ENCODE measurements at places on chromosomes 4 and X.

DNA sequence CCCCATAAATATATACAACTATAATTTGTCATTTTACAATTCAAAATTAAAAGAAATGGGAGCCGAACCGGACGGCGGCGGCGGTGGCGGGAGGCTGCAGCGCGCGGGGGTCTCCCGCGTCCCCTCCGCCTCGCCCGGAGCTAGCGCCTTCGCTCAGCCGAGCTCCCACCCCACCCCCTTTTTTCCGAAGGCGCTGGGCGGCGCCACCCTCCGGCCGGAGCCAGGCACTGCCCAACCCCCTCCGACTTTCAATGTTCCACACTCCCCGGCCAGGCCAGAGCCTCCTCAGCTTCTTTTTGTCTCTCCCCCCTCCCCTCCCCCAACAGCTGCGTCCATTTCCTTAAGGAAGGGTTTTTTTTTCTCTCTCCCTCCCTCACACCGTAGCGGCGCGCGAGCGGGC, 214.1 kb upstream of the GEMIN8 start:
- no peak for DNase-seq

DNA sequence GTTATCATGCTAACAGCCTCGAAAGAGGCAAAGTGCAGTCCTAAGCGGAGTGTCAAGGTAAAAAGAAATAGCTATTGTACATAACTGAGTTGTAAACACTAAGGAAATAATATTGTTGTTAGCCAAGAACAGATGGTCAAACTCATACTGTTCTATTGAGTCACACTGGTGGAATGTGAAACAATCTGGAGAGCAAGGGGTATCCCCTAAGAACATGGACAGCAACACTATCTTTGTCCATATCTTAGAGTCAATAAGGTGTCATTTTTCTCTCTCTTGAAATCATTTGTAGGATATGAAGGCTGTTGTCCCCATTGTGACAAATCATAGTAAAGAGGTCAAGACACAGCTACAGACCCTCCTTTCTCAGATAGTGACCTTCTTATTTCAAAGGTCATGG, 4.5 kb upstream of the PDGFC start:
- DNase-seq, result no peak

DNA sequence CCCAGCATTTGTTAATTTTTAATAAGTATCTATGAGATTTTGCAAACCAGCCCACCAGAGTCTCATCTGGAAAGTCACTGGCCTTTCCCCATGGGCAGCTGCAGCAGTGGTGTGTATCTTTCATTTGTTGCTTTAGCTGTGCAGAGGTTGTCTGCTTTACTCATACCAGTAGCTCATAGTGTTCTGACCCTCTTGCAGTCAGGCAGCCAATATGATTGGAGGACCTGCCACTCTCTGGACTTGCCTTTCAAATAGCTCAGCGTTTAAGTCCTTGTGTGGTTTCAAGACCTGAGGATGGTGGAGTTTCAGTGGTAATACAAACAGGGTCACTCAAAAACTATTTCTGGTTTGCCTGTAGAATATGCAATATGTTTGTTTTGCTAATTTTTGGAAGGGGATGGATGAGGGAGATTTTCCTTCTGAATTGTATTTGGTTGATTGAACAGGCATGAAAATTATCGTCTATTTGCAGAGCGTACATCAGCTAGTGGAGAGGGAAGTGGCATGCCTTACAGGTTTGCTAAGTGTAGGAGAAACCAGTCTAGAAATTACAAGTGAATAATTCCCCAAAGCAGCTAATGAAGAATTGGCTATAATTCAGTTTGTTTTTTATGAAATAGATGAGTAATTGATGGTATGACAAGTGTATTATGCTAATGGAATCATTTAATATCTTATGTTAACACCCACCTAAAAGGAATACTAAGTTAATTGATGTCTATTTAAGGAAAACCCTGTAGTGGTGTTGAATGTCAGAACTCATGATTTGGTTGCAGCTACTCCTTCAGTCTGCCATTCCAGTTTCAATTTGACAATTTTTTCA, 8.9 kb downstream of the POLA1 start:
- peak; percentile 44 for DNase-seq

DNA sequence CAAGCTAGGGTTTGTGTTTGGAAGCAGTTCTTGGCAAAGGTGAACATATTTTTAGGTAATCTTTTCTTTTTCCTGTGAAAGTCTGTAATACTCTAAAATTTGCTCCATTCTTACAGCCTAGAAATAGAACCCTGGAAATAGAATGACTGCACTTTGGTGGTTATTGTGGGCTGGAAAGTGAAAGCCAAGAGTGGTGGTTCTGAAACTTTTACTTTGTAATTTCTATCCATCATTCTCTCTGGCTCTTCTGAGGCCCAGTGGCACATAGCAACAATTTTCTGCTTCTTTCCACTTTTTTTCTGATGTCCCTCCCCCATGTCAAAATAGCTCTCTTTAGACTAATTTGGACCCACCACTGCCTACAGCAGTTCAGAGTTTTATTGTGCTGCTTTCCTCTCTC, 300.4 kb upstream of the RPS6KA3 start:
- no peak for DNase-seq

DNA sequence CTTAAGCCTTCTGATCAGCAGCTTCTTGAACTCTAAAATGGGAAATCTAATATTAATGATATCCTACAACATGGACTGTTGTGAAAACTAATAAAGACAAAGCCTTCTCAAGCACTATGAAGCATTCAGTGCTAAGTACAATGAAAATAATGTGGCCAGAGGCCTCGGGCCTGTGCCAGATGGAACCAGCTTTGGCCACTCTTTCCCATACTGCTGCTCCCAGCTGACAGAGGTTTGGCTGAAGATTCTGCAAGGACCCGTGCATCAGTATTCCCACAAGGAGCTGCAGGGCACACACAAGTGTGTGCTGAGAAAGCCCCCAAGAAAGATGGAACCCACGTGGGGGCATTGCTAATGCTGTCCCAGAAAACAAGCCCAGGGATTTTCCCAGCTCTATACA, 60.5 kb upstream of the RPL34 start:
- DNase-seq, result no peak

GRCh38 chr4:98110929-98111328, 32.3 kb downstream of the STPG2 start:
- DNase-seq, result no peak

GRCh38 chr4:126895988-126896570, 736.7 kb upstream of the INTU start:
- no peak for DNase-seq

GRCh38 chrX:16223385-16223784, 56.1 kb downstream of the MAGEB17 start:
- no peak for DNase-seq

DNA sequence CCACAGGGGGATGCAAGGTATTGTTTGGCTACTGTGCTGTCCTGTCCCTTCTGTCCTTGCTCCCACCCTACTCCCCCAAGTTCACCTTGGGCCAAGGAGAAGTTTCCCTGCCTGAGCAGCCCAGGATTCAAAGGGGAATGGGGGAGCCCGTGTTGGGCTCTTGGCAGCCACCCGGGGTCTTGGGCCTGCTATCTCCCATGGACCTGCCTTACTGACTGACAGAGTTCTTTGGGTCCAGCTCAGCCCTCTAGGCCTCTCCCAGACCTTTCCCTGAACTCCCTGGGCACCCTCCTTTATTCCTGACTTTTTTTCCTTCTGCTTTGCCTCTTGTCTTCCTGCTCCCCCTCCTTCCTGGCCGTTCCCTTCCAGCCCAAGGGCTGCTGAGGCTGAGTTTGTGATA, 67.4 kb downstream of the STARD8 start:
- no peak for DNase-seq

DNA sequence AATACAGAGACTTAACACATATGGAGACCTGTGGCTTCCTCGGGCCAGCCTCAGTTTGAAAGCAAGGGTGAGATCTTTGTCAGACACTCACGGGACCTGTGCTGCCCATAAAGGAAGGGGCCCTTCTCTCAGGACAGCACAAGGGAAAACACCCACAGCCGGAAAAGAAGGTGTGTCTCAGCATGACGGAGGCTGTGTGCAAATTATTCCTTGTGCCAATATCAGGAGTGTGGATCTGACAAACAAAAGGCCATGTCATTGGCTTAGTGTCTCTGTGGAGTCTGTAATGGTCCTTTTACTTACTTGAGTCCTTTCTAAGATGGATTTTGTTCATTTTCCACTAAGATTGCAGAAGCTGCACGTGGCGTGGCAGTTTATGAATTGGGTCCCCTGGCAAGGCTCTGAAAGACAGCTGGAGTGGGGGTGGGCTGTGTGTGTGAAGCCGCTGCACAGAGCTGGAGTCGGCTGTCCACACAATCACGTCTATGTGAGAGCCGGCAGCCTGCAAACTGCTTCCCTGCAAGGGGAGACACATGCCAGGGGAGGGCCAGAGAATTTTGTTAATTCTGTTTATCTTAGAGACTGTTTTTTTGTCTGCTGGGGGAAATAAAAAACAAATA, 1.9 kb downstream of the ENPP6 start:
- no peak for DNase-seq

DNA sequence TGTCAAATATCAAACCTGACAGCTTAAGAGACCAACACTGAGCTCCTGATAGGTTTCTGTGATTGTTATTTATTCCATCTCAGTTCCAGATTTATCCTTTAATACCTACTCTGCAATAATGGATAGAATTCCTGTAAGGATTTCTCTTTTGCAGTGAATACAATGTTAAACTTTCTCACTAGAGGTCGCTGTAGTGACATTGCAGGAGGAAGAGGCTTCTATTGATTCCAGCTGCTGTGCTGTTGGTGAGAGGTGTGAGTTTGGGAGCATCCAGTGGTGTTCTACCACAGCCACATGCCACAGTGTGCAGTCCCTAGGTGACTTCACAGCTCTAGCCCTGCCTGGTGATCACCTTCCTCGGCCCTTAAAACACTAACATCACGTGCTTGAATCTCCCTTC, 34.6 kb upstream of the DCAF8L2 start:
- peak; percentile 2 for DNase-seq

DNA sequence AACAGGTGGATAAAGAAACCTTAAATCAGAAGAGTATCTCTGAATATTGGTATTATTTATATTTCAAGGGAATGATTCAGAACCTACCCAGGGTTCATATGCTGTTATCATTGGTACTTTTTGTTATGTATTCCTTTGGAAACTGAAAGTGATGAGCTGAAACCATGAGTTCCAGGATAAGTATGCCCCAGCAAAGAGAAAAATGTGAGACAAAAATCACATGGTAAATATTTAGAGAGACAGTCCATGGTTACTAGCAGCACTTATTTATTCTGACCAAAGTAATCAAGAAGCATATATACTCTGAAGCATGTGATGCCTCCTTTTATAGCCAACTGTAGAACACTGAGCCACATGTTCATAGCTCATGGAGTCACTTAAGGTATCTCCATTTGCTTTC, 277.7 kb downstream of the ARAP2 start:
- DNase-seq, result no peak

DNA sequence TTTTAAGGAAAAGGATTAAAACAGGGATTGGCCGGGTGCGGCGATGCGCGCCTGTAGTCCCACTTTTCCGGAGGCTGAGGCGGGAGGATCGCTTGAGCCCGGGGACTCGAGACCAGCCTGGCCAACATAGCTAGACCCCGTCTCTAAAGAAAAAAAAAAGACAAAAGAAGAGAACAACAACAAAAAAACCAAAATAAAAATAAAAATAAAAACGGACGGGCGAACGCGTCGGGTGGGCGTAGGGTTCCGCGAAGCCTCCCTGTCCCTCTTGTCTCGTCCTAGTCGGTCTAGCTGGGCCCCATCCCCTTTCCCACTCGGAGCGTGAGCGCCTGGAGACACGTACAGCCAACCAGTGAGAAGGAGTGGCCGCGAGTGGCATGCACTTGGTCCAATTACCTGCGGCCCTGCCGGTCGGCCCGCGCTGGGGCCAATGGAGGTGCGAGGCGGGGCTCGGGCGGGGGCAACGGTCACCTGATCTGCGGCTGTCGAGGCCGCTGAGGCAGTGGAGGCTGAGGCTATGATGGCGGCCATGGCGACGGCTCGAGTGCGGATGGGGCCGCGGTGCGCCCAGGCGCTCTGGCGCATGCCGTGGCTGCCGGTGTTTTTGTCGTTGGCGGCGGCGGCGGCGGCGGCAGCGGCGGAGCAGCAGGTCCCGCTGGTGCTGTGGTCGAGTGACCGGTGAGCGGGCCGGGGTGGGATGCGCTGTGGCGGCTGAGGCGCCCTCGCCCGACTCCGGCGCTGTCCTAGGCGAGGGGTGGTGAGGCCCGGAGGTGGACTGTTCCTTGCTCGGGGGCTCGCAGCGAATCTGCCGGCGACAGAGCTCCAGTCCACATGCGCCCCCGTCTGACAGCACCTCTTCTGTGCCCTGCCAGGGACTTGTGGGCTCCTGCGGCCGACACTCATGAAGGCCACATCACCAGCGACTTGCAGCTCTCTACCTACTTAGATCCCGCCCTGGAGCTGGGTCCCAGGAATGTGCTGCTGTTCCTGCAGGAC, at the start of gene ATP6AP1:
TSS of gene ATP6AP1 (plus strand) at position 502 of the 996 bp plus-strand sequence. CDS start at position 518, 16 bp downstream.
- peak; percentile 91 for DNase-seq

DNA sequence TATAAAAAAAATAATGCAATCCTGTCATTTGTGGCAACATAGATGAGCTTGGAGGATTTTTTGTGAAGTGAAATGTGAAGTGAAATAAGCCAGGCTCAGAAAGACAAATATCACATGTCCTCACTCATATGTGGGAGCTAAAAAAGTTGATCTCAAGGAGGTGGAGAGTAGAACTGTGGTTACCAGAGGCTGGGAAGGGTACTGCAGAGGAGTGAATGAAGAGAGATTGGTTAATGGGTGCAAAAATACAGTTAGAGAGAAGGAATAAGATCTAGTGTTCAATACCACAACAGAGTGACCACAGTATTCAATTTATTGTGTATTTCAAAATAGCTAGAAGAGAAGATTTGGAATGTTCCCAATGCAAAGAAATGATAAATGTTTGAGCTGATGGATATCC, 13.4 kb upstream of the ZCCHC18 start:
- no peak for DNase-seq

GRCh38 chr4:176654565-176655216, 138.0 kb downstream of the VEGFC start:
- no peak for DNase-seq

DNA sequence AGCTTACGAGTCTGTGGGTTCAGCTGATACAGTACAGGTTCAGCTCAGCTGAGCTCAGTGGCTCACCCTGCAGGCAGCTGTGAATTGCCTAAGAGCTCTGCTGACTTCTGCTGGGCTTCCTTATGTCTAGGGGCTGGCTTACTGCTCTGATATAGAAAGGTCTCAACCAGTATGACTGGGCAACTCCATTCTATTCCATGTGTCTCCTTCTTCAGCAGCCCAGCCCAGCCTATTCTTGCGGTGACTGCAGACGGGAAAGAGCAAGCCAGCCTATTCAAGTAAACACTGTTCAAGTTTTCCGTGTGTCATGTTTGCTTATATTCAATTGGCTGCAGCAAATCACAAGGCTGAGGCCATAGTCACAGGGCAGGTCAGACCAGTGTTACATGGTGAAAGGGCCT, 615.4 kb upstream of the ZFP42 start:
- no peak for DNase-seq
